ENCODE measurements at places on chromosomes 5 and 9.

DNA sequence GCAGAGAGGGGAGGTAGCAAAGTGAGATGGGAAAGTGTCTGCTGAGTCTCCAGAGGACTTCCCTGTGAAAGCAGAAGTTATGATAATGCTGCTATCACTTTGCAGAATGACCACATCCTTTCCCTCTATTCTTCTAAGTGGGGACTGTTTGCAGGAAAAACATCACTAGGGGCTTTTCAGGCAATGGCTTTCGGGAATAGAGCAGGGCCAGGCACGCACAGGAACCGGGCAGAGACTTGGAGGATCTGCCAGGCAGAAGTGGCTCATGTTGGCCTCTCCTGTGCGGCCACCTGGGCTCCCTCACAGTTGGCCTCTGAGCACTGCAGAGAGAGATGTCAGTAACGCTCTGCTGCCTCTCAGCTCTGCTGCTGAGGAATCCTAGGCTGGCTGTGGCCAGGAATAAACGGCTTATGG, 214.7 kb downstream of the MAST4 start:
- no peak for DNase-seq

- DNase-seq = no peak
Observed at GRCh38 chr5:76583163-76584047, 39.8 kb downstream of the F2RL2 start.

- DNase-seq = no peak
Observed at GRCh38 chr5:6780802-6781391, 67.7 kb downstream of the TENT4A start.

DNA sequence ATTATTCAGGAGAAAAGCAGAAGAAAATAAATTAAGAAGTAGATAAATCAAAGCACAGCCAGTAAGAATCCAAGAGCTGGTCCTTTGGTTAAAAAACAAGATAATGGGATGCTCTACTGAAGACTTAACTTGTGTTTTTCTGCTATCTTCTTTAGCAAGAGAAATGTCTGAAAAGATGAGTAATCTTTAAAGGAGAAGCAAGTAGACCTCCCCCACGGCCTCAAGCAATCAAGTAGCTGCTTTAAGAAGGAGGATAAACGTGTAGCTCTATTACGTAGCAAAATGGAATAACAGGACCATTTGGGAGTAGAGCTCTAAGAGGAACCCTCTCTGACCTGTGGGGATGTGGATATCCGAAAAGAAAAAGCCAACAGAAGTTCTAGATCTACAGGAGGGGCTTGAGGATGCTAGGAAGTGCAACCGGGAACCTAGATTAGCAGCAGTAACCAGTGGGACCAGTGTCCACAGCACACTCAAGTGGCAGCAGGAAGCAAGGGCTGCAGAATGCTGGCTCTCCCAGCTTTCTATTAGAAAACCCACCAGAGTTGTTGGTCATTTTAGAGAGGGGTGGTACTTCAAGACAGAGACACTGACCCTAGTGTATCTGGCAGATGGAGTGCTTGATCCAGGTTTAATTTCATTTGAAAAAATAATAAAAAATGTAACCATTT, 185.4 kb downstream of the GABBR2 start:
- DNase-seq = no peak

GRCh38 chr9:125694478-125694877, 12.5 kb downstream of the MAPKAP1 start:
- DNase-seq = no peak

GRCh38 chr9:100639854-100640253, 62.0 kb downstream of the CAVIN4 start:
- no peak for DNase-seq

DNA sequence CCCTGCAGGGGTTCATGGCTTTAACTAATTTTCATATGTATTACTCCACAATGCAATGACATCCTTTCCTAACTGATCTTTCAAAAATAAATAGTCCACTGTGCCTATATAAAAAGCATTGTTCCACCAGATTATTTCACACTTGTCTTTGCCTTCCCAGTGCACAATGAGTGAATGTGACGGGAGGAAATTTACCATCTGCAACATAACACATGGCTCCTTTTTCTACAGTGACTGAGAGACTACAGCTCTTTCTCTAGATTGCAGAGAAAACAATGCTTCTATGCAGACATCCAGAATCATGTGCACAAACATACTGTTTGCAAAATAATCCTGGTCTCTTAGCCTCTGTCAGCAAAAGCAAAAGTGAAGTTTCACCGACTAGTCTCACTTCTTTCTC, 483.7 kb upstream of the PIK3R1 start:
- no peak for DNase-seq

- no peak for DNase-seq
Observed at GRCh38 chr5:145925803-145926202, 10.6 kb upstream of the SH3RF2 start.

Data from stimulated activated CD8-positive, alpha-beta memory T cell treated with anti-CD3 and anti-CD28 coated beads, Interleukin-4, amount 100 ng/mL, for 4 hours (primary cell).